Hypothalamus (tissue), 51 donors: ENCODE measurements at places on chromosomes 2 and 18.

DNA sequence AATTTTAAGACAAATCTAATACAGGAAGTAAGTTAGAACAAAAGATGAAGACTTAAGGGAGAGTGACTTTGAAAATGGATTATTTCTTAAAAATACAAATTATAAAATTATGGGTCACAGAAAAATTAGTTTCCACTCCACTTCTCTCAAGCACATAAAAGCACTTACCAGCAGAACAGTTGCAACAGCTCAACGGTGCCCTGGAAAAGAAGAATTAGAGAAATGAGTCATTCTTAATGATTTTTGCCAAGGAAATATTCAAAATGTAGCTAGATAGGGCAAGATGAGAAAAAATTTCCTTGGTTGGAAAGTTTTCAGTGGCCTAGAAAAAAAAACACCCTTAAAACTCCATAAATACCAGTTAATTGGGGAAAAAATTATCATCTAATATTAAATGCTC, 2185.6 kb upstream of the CELF4 start:
- DNase-seq = no peak

DNA sequence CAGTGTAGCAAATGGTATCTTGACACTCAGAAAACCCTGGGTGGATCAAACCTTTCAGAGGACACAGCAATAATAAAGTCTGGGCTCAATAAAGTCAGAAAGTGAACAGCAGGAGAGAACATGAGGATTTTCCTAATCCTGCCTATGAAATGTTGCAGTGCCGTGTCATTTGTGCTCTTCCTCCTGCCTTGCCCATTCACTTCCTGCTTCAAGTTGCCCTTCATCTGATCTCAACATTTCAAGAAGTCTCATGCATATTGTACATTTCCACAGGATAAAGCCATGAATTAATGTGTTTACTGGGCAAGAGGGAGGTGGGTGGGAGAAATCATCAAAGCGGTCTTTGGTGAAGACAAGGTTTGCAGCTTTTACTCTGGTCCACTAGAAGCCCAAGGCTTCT, 51.1 kb upstream of the STPG4 start:
- DNase-seq = no peak

DNA sequence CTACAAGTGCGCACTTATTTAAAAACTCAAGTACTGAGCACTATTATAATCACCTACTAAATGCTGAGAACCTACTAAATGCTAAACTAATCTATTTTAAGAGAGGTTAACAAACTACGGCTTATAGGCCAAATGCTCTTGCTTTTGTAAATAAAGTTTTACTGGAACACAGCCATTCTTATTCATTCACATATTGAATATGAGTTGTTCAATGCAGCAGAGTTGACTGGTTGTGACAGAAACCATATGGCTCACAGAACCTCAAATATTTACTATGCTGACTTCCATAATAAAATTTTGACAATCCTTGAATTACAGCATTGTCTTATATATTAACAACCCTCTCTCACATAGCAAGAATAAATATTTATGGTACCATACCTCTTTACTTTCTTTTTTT, 103.2 kb downstream of the ZNF521 start:
- no peak for DNase-seq

DNA sequence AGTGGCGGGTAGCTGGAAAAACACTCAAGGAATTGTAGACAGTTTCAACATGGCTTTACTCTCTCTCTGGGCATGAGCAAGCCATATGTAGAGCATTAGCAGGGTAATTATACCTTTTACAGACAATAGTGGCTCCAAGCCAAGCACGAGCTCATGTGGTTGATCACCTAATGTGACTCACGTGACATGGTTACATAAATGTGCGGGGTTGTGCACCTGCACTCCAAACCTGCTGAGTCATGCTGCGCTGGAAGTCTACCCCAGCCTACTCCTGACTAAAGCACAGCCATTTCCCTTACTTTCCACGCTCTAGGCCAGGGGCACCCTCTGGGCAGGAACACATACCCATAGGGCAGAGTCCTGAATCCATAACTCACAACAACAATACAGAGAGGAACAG, 232.8 kb downstream of the MBD5 start:
- no peak for DNase-seq
